ENCODE measurements at places on chromosomes 4 and X. TPM values are rescaled to one million over a fixed set of nuclear protein-coding genes. Genes with fewer than 3 reads are reported as not detected.

Gene ZCCHC4
- total RNA-seq, result 9.7 TPM

Gene DGAT2L6
- not detected for total RNA-seq

Gene NUP62CL
- total RNA-seq, result not detected

Gene RAB39B
- total RNA-seq, result 1.5 TPM

Gene NAT8L
- 1.2 TPM for total RNA-seq

Gene PGRMC1
- total RNA-seq, result 118 TPM

Gene VSIG1
- total RNA-seq, result not detected

Gene GCNA
- 2.2 TPM for total RNA-seq

Gene RIPPLY1
- not detected for total RNA-seq

Gene CT83
- total RNA-seq, result not detected

Gene ARHGAP6
- 0.30 TPM for total RNA-seq

GRCh38 chrX:153557618-153558355 lies 40.3 kb downstream of the ATP2B3 start:
- no peaks in the 10 kb centered on the region for H3K4me1 ChIP-seq
- DNase-seq, result no peak
- H3K4me3 ChIP-seq, result no peak overlapping the region
- no peaks in the 10 kb centered on the region for H3K36me3 ChIP-seq

DNA sequence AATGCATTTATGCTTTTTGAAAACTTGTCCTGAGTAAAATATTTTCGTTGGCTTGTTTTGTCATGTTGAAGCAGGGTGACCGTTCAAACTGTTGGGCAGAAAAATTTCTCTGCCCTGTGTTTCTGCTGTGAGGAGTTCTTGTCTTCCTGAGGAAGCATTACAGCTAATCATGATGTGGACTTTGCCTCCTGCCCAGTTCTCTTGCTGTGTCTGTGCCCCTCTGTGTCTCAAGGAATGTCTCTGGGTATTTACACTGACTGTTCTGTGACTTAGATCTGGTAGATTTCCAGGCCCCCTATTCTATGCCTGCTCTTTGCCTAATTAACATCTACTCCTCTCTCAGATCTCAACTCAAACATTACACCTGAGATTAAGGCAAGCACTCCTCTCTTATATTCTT lies 30.4 kb upstream of the RPL34 start:
- DNase-seq, result no peak
- H3K27me3 ChIP-seq, result no peaks in the 10 kb centered on the region
- H3K4me1 ChIP-seq, result peaks cover 5% of the 10 kb centered on the region
- no peak overlapping the region for H3K4me3 ChIP-seq
- no peaks in the 10 kb centered on the region for H3K36me3 ChIP-seq

GRCh38 chr4:118836301-118837120 lies 585 bp upstream of the SEC24D start:
- H3K27ac ChIP-seq, result peak overlapping the region; percentile 99
- no peaks in the 10 kb centered on the region for H3K27me3 ChIP-seq
- DNase-seq, result peak; percentile 63
- H3K4me1 ChIP-seq, result peaks cover 30% of the 10 kb centered on the region

DNA sequence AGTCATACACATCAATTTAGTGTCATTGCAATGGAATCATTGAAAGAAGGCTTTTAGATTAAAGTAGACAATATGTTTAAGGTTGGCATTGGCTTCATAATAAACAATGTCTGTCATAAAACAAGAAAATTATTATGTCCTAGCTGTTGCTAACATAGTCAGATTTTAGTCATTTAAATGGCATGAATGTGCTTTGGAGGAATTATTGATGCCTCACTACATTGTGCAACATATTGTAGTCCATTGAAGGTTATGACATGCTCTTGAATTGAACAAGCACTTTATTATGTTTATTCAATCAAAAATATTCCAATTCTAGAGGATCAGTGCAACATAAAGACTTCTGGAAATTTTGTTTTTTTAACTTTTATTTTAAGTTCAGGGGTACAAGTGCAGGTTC lies 489.8 kb upstream of the AMOT start:
- H3K27ac ChIP-seq, result no peak overlapping the region
- no peak for DNase-seq
- H3K4me1 ChIP-seq, result no peaks in the 10 kb centered on the region
- H3K36me3 ChIP-seq, result no peaks in the 10 kb centered on the region
- H3K4me3 ChIP-seq, result no peak overlapping the region

GRCh38 chr4:127809173-127809800 lies 27.2 kb downstream of the HSPA4L start:
- no peak overlapping the region for H3K4me3 ChIP-seq
- DNase-seq, result peak; percentile 1
- H3K27me3 ChIP-seq, result no peaks in the 10 kb centered on the region
- no peak overlapping the region for H3K27ac ChIP-seq

DNA sequence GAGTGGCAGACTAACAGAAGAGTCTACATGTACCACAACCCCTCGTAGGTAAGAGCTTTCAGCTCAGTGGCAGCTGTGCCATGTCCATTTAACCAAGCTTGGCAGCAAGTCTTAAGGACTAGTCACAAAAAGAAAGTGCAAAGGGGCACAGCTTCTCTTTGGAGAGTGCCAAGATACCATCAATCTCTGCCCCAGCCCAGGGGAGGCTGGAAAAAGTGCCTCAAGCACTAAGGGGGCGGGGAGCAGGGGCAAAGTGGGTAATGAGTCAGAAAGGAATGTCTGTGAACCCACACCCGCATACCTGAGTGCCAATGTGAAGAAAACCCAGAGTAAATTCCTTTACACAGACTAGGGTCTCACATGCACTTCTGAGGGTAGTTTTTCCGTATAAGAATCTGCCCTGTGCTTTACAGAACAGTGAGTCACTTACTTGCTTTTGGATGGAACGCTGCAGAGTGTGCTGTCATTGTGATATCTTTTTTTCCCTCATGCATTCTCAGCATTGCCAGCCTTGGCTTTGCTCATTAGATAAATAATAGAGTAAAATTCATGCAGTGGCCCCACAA lies 219.8 kb downstream of the ZNF674 start:
- peak overlapping the region; percentile 66 for H3K27ac ChIP-seq
- H3K36me3 ChIP-seq, result no peaks in the 10 kb centered on the region
- peaks cover 19% of the 10 kb centered on the region for H3K4me1 ChIP-seq
- peak overlapping the region; percentile 13 for H3K4me3 ChIP-seq
- H3K27me3 ChIP-seq, result no peaks in the 10 kb centered on the region

GRCh38 chr4:140368686-140369085 lies 4.8 kb upstream of the SCOC start:
- no peaks in the 10 kb centered on the region for H3K27me3 ChIP-seq
- no peak overlapping the region for H3K27ac ChIP-seq
- peaks cover 15% of the 10 kb centered on the region for H3K4me1 ChIP-seq

- no peak overlapping the region for H3K4me3 ChIP-seq
- H3K4me1 ChIP-seq, result peaks cover 17% of the 10 kb centered on the region
- H3K27me3 ChIP-seq, result no peaks in the 10 kb centered on the region
- DNase-seq, result peak; percentile 99
These were observed 148.5 kb downstream of the DHRSX start for GRCh38 chrX:2351999-2352995.

DNA sequence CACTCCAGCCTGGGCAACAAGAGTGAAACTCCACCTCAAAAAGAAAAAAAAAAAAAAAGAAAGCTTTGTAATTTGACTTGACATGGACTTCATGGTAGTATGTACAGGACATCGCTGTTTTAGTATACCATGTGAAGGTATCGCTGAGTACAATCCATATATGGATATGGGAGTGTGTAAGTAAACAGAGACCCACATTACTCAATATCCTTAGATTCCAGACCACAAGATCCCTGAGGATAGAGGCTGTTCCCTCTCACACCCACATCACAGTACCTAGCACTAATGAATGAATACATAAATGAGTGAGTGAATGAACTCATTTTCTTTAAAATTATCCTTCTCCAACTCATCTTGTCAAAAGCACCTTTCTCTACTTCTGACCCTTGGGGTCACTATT lies 8.4 kb upstream of the RPS3A start:
- no peaks in the 10 kb centered on the region for H3K36me3 ChIP-seq
- H3K27ac ChIP-seq, result no peak overlapping the region
- no peaks in the 10 kb centered on the region for H3K4me1 ChIP-seq
- H3K27me3 ChIP-seq, result no peaks in the 10 kb centered on the region
- H3K4me3 ChIP-seq, result no peak overlapping the region
- no peak for DNase-seq

GRCh38 chr4:76061982-76062381 lies 12.5 kb upstream of the ART3 start:
- no peak for DNase-seq
- H3K4me1 ChIP-seq, result no peaks in the 10 kb centered on the region
- no peak overlapping the region for H3K27ac ChIP-seq
- no peaks in the 10 kb centered on the region for H3K36me3 ChIP-seq

GRCh38 chr4:168451331-168451730 lies 29.0 kb downstream of the DDX60L start:
- no peak overlapping the region for H3K4me3 ChIP-seq
- H3K4me1 ChIP-seq, result peaks cover 15% of the 10 kb centered on the region

GRCh38 chr4:152304220-152304619 lies 231.7 kb downstream of the FBXW7 start:
- H3K27me3 ChIP-seq, result peaks cover 28% of the 10 kb centered on the region
- H3K4me3 ChIP-seq, result no peak overlapping the region
- no peak overlapping the region for H3K27ac ChIP-seq

GRCh38 chrX:71618303-71618721 lies at the start of gene CXCR3:
Gene CXCR3, minus strand, starts transcription at chrX:71618511. Its CDS starts 62 bp downstream, at chrX:71618449.
- no peak within 1 kb of the TSS for H3K4me3 ChIP-seq
- H3K36me3 ChIP-seq, result no peaks in the 10 kb centered on the region
- peak; percentile 40 for DNase-seq

GRCh38 chrX:68763481-68763880 lies 65.3 kb upstream of the EFNB1 start:
- H3K27me3 ChIP-seq, result no peaks in the 10 kb centered on the region
- no peak for DNase-seq
- H3K27ac ChIP-seq, result no peak overlapping the region

GRCh38 chrX:42943051-42943974 lies 165.3 kb upstream of the PPP1R2C start:
- H3K27ac ChIP-seq, result no peak overlapping the region
- DNase-seq, result no peak
- no peaks in the 10 kb centered on the region for H3K36me3 ChIP-seq
- H3K27me3 ChIP-seq, result no peaks in the 10 kb centered on the region
- H3K4me1 ChIP-seq, result no peaks in the 10 kb centered on the region

DNA sequence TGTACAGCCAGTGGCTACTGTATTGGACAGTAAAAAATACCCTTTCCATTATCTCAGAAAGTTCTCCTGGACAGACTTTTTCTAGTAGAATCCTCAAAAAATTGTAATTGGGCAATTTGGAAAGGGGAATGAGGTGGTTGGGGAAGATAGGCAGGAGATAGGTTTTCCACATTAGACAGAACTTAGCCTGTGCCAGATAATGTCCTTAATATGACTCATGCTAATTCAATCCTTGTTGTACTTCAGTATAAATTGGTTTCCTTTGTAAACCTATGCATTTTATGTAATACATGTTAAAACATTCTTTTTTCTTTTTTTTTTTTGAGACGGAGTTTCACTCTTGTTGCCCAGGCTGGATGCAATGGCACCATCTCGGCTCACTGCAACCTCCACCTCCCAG lies 8.9 kb downstream of the EIF4E start:
- peak; percentile 73 for DNase-seq
- peaks cover 5% of the 10 kb centered on the region for H3K4me1 ChIP-seq
- peaks cover 6% of the 10 kb centered on the region for H3K36me3 ChIP-seq

GRCh38 chrX:123256378-123256777 lies 72.3 kb downstream of the GRIA3 start:
- DNase-seq, result no peak
- H3K36me3 ChIP-seq, result no peaks in the 10 kb centered on the region
- no peak overlapping the region for H3K4me3 ChIP-seq
- no peaks in the 10 kb centered on the region for H3K27me3 ChIP-seq

Measured in astrocyte (in vitro differentiated cells and primary cell).